Psoas muscle (tissue), 8 donors: ENCODE measurements at places on chromosomes 1 and 21. TPM values are rescaled to one million over a fixed set of nuclear protein-coding genes. Genes with fewer than 3 reads are reported as not detected.

GRCh38 chr1:17768651-17769241 is 13.6 kb downstream of the ACTL8 start:
- peak; percentile 65 for DNase-seq

DNA sequence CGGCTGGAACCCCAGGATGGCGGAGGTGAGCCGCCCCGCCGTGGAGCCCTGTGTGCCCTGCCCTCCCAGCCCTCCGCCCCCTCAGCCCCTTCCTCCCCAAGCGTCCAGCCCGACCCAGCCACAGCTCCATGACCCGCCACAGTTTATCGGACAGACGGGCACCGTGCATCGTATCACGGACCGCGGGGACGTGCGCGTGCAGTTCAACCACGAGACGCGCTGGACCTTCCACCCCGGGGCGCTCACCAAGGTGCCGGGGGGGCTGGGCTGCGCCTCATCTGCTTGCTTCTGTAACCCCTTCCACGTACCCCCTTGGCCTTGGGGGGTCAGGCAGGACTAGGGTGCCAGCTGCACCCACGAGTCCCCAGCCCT is 6.6 kb upstream of the MMP23B start:
- DNase-seq: no peak

- DNase-seq: no peak
These were observed 57.9 kb downstream of the DDAH1 start for GRCh38 chr1:85406887-85407533.

- no peak for DNase-seq
These were observed 175.5 kb downstream of the ASTN1 start for GRCh38 chr1:176989023-176989422.

The MPZ gene
- 2.0 TPM for total RNA-seq

- DNase-seq: no peak
These were observed 520 bp downstream of the TMEM201 start for GRCh38 chr1:9589144-9589718.

- no peak for DNase-seq
These were observed 68.0 kb downstream of the SMYD2 start for GRCh38 chr1:214349008-214349407.

GRCh38 chr21:46620846-46621245 is 14.6 kb upstream of the PRMT2 start:
- no peak for DNase-seq

DNA sequence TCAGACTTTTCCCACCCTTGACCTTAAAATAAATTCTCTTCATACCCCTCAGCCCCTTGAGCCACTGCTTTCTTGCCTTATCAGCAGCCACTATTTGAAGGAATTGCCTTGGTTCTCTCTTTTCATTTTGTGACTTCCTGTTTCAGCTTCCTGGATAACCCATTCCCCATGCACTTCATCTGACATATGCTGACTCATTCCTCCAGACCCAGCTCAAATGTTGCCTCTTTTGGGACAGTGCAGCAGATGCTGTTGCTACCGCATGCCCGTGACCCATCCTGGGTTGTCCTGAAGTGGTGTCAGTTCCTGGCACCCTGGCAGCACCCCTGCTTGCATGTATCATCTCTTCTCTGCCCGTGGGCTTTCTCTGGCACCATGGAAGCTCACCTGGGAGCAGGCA is 496.1 kb downstream of the PTPRU start:
- DNase-seq: no peak

GRCh38 chr1:45187725-45188124 is 18.7 kb downstream of the ZSWIM5 start:
- DNase-seq: no peak

DNA sequence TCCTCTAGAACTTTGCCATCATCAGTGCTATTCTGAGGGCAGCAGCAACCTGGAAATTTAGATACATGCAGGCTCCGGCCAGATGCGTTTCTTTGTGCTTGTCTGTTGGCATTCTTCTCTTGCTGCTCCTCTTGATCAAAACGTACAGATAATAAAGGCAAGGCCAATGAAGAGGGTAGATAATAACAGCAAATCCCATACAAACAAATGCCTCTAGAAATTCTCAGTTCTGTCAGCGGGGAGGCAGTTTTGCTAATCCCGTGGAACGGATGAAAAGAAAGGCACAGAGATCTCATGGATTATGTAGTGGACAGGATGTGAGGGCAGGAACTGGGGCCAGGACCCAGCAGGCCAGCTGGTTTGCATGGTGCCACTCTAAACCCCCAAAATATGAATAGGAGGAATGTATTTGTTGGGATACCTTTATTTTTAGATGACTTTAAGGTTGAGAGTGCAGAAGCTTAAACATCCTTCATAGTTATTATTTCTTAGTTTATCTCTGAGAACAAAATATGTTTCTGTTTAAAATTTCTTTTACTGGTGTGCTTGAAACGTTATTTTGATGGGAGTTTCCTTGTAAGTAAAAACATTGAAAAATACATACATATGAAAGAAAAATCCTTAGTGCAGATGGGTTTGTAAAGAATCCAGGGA is 1.5 kb downstream of the ITSN1 start:
- DNase-seq: no peak

GRCh38 chr1:207343675-207344074 is 22.2 kb downstream of the CD55 start:
- no peak for DNase-seq

The FLG2 gene
- not detected for total RNA-seq

GRCh38 chr1:14320518-14320917 is 278.0 kb upstream of the KAZN start:
- no peak for DNase-seq
